ENCODE measurements at places on chromosomes 3 and 15.

- DNase-seq = no peak
Observed at GRCh38 chr3:126266291-126266840, 86.0 kb upstream of the ALDH1L1 start.

DNA sequence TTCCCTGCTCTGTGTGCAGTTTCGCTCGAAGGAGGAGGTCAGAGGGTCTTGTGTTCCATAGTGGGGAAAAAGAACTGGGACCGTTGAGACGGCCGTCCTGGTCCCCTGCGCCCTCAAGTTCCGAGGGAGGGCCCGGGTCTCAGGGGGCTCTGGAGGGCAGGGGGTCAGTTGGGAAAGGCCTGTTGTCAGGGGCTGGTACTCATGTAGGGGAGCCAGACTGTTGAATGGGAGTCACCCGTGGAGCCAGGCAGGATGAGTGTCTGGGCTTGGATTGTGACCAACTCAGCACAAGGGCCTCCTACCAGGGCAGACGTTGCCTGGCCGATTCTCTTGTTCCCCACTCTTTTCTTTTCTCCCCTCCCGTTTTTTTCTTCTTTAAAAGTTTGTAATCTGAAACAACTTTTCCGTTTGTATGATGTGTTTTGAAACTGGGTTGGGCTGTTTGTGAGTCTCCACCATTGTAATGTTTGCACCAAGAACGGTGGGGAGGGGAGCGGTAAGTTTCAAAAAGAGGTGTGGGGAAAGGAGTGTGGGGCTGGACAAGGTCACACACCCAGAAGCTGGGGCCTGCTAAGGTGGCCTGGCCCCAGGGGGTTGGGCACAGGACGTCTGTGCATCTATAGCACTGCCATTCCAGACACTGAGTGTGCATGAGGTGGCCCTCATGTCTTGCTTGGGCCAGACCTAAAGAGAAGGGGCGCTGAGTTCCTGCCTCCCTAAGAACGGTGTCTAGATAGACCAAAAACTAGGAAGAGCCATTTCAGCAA is 1.1 kb downstream of the CMTM7 start:
- DNase-seq = no peak

DNA sequence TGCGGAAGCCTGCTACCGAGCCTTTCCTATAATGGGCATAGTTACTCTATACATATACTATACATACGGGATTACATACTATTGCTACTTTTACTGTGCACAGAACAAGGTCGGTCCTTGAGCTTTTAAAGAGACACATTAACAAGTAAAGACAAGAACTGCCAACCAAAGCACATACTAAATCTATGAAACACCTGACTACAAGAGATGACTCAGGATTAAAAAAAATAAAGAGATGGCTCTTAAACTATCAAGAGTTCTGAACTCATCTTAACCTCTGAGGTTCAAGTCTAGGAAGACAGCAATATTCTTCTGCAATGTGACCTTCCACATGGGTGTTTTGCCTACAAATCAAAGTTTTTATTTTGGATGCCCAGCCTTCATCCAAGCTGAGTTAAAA is 106.8 kb downstream of the TNIK start:
- DNase-seq = no peak

GRCh38 chr3:122251428-122251827 is 68.0 kb downstream of the CASR start:
- DNase-seq = no peak

- no peak for DNase-seq
Observed at GRCh38 chr3:150000641-150001040, 29.9 kb upstream of the PFN2 start.

GRCh38 chr3:133282236-133282635 is 117.6 kb upstream of the BFSP2 start:
- DNase-seq = no peak

DNA sequence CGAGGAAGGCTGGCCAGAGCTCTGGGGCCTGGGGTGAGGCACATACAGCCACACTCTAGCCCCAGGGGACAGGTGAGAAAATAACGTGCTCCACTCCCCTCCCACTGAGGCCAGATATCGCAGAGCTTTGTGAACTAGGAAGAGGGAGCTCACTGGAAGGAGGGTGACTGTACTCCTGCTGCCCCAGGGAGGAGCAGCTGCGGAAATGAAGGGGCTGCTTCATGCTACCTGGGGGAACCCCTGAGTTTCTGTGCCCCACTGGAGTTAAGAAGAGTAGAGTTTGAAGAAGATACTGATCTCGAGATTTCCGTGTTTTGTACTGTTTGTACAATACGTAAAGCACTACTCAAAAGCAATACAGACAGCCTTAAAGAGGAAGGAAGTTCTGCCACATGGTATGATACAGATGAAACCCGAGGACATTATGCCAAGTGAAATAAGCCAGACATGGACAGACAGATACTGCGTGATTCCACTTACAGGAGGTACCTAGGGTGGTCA is 44.6 kb downstream of the CMTM6 start:
- peak; percentile 43 for DNase-seq
